ENCODE measurements at places on chromosomes 5 and 9. TPM values are rescaled to one million over a fixed set of nuclear protein-coding genes. Genes with fewer than 3 reads are reported as not detected.

PRSS3 gene
- total RNA-seq, result 1.1 TPM

PKN3 gene
- total RNA-seq, result 8.5 TPM

FAM120AOS gene
- total RNA-seq, result 25.6 TPM

CRB2 gene
- total RNA-seq, result not detected

SHOC1 gene
- total RNA-seq, result not detected

FUT7 gene
- not detected for total RNA-seq

PAEP gene
- not detected for total RNA-seq

XRCC4 gene
- 4.2 TPM for total RNA-seq

ANKRD18B gene
- total RNA-seq, result under 0.01 TPM

OGN gene
- total RNA-seq, result not detected

NTNG2 gene
- total RNA-seq, result 0.60 TPM

CDH10 gene
- not detected for total RNA-seq

SLC28A3 gene
- under 0.01 TPM for total RNA-seq

GMCL2 gene
- not detected for total RNA-seq

IFNA13 gene
- not detected for total RNA-seq

STPG3 gene
- not detected for total RNA-seq

PCDHGA12 gene
- 1.5 TPM for total RNA-seq

GRXCR2 gene
- not detected for total RNA-seq

WDR38 gene
- not detected for total RNA-seq

SRP19 gene
- 31.2 TPM for total RNA-seq

THBS4 gene
- 0.22 TPM for total RNA-seq

TAF11L10 gene
- not detected for total RNA-seq

IL7R gene
- total RNA-seq, result 0.65 TPM

UBE2QL1 gene
- 0.86 TPM for total RNA-seq

PCDHGA3 gene
- 0.54 TPM for total RNA-seq

PROB1 gene
- 3.7 TPM for total RNA-seq

RGS14 gene
- total RNA-seq, result 5.1 TPM

UGT3A2 gene
- not detected for total RNA-seq

GPBP1 gene
- total RNA-seq, result 73.1 TPM

SMIM33 gene
- not detected for total RNA-seq

RAI14 gene
- 215 TPM for total RNA-seq

GOLM1 gene
- total RNA-seq, result 12.2 TPM

PCDHGA5 gene
- 0.43 TPM for total RNA-seq

CYSTM1 gene
- 7.6 TPM for total RNA-seq

PLAC8L1 gene
- not detected for total RNA-seq

All from dermis lymphatic vessel endothelial cell (primary cell).